Neural progenitor cell (in vitro differentiated cells): ENCODE measurements at places on chromosomes 3 and 15.

GRCh38 chr3:101509811-101510210 lies 3.2 kb downstream of the SENP7 start:
- no peak for DNase-seq
- H3K36me3 ChIP-seq, result no peaks in the 10 kb centered on the region
- peaks cover 11% of the 10 kb centered on the region for H3K4me1 ChIP-seq
- H3K4me3 ChIP-seq, result no peak overlapping the region
- no peak overlapping the region for H3K27ac ChIP-seq

GRCh38 chr3:48039487-48040190 lies 23.4 kb upstream of the MAP4 start:
- peak overlapping the region; percentile 81 for H3K27ac ChIP-seq
- H3K36me3 ChIP-seq, result no peaks in the 10 kb centered on the region
- no peak overlapping the region for H3K4me3 ChIP-seq

GRCh38 chr15:92682741-92683510 lies 27.4 kb upstream of the FAM174B start:
- H3K4me1 ChIP-seq, result no peaks in the 10 kb centered on the region
- no peak overlapping the region for H3K4me3 ChIP-seq
- no peaks in the 10 kb centered on the region for H3K27me3 ChIP-seq
- no peaks in the 10 kb centered on the region for H3K36me3 ChIP-seq
- DNase-seq, result no peak
- no peak overlapping the region for H3K27ac ChIP-seq

- H3K27ac ChIP-seq, result no peak overlapping the region
- H3K36me3 ChIP-seq, result no peaks in the 10 kb centered on the region
- H3K4me1 ChIP-seq, result no peaks in the 10 kb centered on the region
- no peak for DNase-seq
- no peak overlapping the region for H3K4me3 ChIP-seq
- H3K27me3 ChIP-seq, result no peaks in the 10 kb centered on the region
Measured at GRCh38 chr3:35562141-35562540, 77.2 kb upstream of the ARPP21 start.

DNA sequence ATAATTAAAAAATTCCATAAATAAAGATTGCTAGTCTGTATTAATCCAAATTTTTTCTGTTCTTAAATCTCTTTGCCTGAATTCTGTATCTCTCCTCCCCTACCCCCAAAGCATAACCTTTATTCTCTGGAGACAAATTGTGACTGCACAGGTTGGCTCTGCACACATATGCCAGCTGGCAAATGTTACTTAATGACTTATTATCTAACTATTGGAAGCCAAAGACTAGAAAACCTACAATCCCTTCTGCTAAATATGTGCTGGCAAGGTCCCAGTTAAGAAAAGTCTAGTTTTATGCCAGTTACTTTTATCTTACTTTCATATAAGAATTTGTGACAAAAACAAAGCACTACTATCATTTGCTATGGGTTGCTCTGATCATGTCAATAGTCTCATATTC lies 569.3 kb downstream of the MECOM start:
- no peaks in the 10 kb centered on the region for H3K4me1 ChIP-seq
- no peak for DNase-seq
- no peaks in the 10 kb centered on the region for H3K36me3 ChIP-seq
- no peak overlapping the region for H3K4me3 ChIP-seq
- H3K27ac ChIP-seq, result no peak overlapping the region

- no peak overlapping the region for H3K27ac ChIP-seq
- H3K36me3 ChIP-seq, result no peaks in the 10 kb centered on the region
- no peaks in the 10 kb centered on the region for H3K27me3 ChIP-seq
- H3K4me1 ChIP-seq, result peaks cover 1% of the 10 kb centered on the region
- H3K4me3 ChIP-seq, result no peak overlapping the region
Measured at GRCh38 chr15:68413363-68414205, 18.4 kb downstream of the ITGA11 start.

- H3K27ac ChIP-seq, result no peak overlapping the region
- no peak for DNase-seq
- H3K27me3 ChIP-seq, result no peaks in the 10 kb centered on the region
Measured at GRCh38 chr3:58065700-58066167, 57.5 kb downstream of the FLNB start.

DNA sequence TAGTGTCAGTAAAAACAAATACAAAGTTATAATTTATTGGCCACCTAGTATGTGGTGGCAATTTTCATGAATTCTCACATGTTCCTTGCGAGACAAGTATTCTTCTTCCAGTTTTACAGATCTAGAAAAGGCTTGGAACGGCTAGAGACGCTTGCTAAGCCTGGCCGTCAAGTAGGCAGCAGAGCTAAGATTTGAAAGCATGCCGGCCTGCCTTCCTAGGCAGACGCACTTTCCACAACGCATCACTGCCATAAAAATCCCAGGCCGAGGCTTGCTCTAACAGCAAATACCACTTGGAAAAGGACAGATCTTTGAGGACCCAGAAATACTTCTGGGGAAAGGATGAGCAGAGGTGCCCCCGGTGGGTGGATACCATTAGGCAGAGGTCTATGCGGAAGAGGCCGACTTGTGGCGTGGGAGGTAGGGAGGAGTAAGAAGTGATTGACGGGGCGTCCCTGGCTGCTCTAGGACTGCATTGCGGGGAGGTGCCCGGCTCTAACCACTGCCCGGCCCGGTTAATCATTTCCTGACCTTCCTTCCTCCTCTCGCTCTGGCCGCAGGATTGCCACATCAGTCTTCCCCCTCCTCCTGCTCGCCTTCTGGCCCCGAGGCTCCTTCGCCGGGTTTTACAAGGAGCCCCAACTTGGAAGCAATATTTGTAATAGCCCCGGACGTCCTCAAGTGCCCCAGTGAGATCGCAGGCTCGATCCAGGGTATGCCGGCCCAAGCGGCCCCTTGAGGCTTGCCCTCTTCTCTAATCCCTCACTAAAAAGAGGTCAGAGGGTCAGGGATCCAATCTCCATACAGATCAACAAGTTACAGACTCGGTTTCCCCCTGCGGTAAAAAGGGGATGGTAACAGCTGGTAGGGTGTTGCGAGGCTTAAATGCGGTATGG lies 1.3 kb upstream of the USP3 start:
- peak overlapping the region; percentile 70 for H3K4me3 ChIP-seq
- H3K36me3 ChIP-seq, result no peaks in the 10 kb centered on the region
- peaks cover 83% of the 10 kb centered on the region for H3K27me3 ChIP-seq

DNA sequence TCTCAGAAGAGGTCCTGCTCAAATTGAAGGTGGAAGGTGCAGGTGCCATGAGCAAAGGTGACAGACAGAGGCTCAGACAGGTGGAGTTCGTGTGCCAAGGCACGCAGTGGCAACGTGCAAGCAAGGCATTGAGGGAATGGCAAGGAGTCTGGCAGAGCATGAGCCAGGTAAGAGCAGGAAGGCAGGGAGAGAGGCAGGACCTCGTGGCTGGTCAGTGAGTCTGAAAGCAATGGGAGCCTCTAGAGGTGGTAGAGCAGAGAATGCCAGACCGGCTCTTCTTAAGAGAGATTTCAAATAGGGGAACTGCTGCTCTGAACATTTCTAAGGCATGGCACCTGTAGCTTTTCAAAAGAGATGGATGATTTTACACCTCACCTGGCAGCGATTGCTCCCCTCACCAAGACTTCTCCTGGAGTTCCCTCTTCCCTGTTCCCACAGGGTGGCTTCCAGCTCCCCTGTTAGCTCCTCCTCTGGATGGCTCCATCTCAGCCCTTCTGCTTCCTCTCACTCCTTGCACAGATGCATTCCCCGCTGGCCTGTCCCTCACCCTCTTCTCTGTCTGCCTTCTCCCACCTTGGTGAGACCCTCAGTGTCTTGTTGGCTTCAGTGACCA lies 2.7 kb downstream of the MYO5C start:
- peaks cover 32% of the 10 kb centered on the region for H3K4me1 ChIP-seq
- H3K27me3 ChIP-seq, result peaks cover 6% of the 10 kb centered on the region
- H3K36me3 ChIP-seq, result no peaks in the 10 kb centered on the region
- no peak for DNase-seq

GRCh38 chr3:25455441-25456132 lies 27.5 kb downstream of the RARB start:
- H3K27me3 ChIP-seq, result no peaks in the 10 kb centered on the region
- no peak overlapping the region for H3K27ac ChIP-seq
- DNase-seq, result peak; percentile 27
- no peak overlapping the region for H3K4me3 ChIP-seq
- H3K4me1 ChIP-seq, result peaks cover 28% of the 10 kb centered on the region

- peak; percentile 84 for DNase-seq
- no peaks in the 10 kb centered on the region for H3K4me1 ChIP-seq
- no peaks in the 10 kb centered on the region for H3K27me3 ChIP-seq
- H3K4me3 ChIP-seq, result no peak overlapping the region
Measured at GRCh38 chr3:46998121-46998851, 18.8 kb downstream of the NBEAL2 start.

DNA sequence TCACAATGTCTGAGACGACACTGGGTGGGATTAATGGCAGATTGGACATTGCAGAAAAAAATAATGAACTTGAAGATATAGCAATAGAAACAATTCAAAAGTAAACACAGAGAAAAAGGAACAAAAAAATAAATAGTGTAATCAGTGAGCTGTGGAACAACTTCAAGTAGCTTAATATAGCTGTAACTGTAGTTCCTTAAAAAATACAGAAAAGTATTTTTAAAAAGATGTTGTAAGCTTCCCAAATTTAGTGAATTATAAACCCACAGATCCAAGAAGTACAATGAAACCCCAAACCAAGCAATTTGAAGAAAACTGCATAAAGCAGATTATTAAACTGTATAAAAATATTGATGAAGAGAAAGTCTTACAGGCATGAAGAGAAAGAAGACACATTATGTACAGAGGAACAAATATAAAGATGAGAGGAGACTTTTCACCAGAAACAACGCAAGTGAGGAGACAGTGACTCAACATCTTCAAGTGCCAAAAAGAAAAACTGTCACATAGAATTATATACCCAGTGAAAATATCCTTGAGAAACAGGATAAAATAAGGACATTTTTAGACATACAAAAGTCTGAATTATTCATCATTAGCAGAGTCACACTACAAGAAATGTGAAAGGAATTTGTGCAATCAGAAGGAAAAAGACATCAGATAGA lies 176.4 kb downstream of the NFKBIZ start:
- H3K36me3 ChIP-seq, result no peaks in the 10 kb centered on the region
- no peak overlapping the region for H3K27ac ChIP-seq
- H3K27me3 ChIP-seq, result no peaks in the 10 kb centered on the region
- DNase-seq, result no peak
- no peaks in the 10 kb centered on the region for H3K4me1 ChIP-seq
- H3K4me3 ChIP-seq, result no peak overlapping the region

GRCh38 chr3:12648384-12648959 lies 15.4 kb downstream of the RAF1 start:
- H3K27me3 ChIP-seq, result no peaks in the 10 kb centered on the region
- DNase-seq, result no peak
- no peaks in the 10 kb centered on the region for H3K36me3 ChIP-seq
- no peak overlapping the region for H3K4me3 ChIP-seq
- no peak overlapping the region for H3K27ac ChIP-seq
- no peaks in the 10 kb centered on the region for H3K4me1 ChIP-seq

DNA sequence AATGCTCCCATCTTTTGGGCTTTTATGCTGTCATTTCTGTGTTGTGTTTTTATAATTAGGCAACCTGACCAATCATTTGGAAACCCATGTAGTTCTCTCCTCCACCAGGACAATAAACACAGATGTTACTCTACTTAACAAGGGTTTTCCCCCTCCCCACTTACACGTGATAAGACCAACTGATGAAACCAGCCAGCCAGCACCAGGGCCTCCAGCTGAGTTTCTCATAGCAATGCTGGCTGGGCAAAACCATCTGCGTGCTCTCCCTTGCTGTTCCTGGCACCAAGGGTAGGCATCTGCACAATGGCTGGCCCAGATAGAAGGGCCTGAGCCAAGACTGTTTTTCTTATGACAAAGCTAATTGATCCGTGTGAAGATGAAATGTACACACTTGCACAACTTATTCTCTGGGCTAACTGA lies 310.4 kb downstream of the PLCL2 start:
- DNase-seq, result peak; percentile 43
- peaks cover 15% of the 10 kb centered on the region for H3K4me1 ChIP-seq
- H3K27ac ChIP-seq, result no peak overlapping the region
- no peaks in the 10 kb centered on the region for H3K36me3 ChIP-seq
- H3K27me3 ChIP-seq, result no peaks in the 10 kb centered on the region

GRCh38 chr3:155053756-155054155 lies 26.4 kb upstream of the MME start:
- no peak for DNase-seq
- no peak overlapping the region for H3K4me3 ChIP-seq
- H3K4me1 ChIP-seq, result no peaks in the 10 kb centered on the region
- H3K27ac ChIP-seq, result no peak overlapping the region

DNA sequence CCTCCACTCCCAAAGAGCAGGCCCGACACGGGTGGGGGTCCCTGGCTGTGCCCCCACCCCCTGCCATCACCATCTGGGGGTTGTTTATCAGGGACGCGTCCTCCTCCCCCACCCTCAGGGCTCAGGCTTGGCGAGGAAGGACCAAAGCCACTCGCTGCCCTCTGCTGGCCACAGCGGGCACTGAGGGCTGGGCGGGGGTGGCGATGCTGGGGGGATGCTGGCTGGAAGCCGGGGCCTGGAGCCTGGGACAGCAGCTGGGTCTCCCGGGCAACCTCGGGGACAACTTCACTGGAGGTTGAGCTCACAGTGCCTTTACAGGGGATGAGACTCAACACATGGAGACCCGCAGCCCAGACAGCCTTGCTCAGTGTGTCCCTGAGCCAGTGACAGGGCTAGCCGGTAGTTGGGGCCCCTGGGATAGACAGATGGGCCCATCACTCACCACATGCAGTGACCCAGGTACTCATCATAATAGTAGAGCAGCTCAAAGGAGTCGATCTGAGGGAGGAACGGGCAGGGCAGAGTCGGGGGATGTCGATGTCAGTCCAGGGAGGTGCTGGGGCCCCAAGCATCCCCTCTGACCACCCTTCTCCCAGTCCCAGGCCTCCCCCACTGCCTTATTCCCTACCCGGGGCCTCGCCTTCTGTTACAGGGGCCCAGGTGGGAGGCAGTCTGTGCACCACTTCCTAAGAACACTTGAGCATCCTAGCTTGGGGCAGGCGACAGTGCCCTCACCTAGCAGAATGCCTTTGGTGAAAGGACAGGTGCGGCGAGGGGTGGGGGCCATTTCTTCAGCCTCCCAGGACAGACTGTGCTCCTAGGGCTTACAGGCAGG lies 5.9 kb upstream of the CALML4 start:
- no peaks in the 10 kb centered on the region for H3K36me3 ChIP-seq
- peak; percentile 82 for DNase-seq
- H3K4me3 ChIP-seq, result no peak overlapping the region
- H3K27ac ChIP-seq, result no peak overlapping the region

GRCh38 chr15:100766243-100767000 lies 113.2 kb upstream of the ALDH1A3 start:
- H3K27me3 ChIP-seq, result no peaks in the 10 kb centered on the region
- H3K36me3 ChIP-seq, result no peaks in the 10 kb centered on the region

DNA sequence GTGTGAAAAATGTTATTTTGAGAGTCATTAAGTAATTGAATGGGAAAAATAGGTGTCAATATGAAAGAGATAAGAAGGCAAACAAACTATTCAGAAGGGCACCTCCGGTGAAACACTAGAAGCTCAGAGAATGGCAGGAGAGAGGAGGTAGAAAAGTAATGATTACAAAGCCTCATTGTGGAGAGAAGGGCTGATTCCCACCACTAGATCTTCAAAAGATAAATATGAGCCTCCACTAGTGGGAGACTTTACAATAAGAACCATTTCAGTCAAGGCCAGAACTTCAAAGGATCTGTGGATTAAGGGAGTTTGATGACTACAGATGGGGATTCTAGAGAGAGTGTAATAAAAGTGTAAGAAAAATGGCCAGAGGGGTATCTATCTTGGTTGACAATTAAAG lies 535.6 kb downstream of the NLGN1 start:
- H3K4me3 ChIP-seq, result no peak overlapping the region
- peaks cover 24% of the 10 kb centered on the region for H3K4me1 ChIP-seq
- H3K27me3 ChIP-seq, result no peaks in the 10 kb centered on the region

GRCh38 chr3:48187579-48188265 lies 495 bp downstream of the CDC25A start:
- peak overlapping the region; percentile 70 for H3K27ac ChIP-seq
- peak overlapping the region; percentile 79 for H3K4me3 ChIP-seq
- no peaks in the 10 kb centered on the region for H3K27me3 ChIP-seq
- peaks cover 15% of the 10 kb centered on the region for H3K4me1 ChIP-seq
- peaks cover 11% of the 10 kb centered on the region for H3K36me3 ChIP-seq
- no peak for DNase-seq
